ENCODE measurements at places on chromosomes 2 and 18. TPM values are rescaled to one million over a fixed set of nuclear protein-coding genes. Genes with fewer than 3 reads are reported as not detected.

CNTNAP5 gene
- total RNA-seq, result 0.04 TPM

LOXL3 gene
- total RNA-seq, result 7.7 TPM

SCN1A gene
- 0.07 TPM for total RNA-seq

SCTR gene
- not detected for total RNA-seq

SRD5A2 gene
- total RNA-seq, result 0.04 TPM

FSHR gene
- total RNA-seq, result not detected

DLGAP1 gene
- 21.7 TPM for total RNA-seq

SLC16A14 gene
- 2.1 TPM for total RNA-seq

FAP gene
- not detected for total RNA-seq

TBR1 gene
- 0.37 TPM for total RNA-seq

MAL gene
- 0.80 TPM for total RNA-seq

FIGN gene
- total RNA-seq, result 6.5 TPM

CTDSP1 gene
- total RNA-seq, result 29.9 TPM

MSH6 gene
- total RNA-seq, result 152 TPM

HOXD4 gene
- total RNA-seq, result not detected

ORC4 gene
- total RNA-seq, result 57.3 TPM

EGR4 gene
- 0.04 TPM for total RNA-seq

ALK gene
- 0.21 TPM for total RNA-seq

MORN2 gene
- total RNA-seq, result 7.3 TPM

TTC21B gene
- total RNA-seq, result 22.5 TPM

NETO1 gene
- 15.9 TPM for total RNA-seq

TNFAIP6 gene
- total RNA-seq, result 0.28 TPM

ASXL2 gene
- total RNA-seq, result 10.0 TPM

DPYSL5 gene
- 3.8 TPM for total RNA-seq

CSRNP3 gene
- total RNA-seq, result 4.3 TPM

RNF125 gene
- 12.1 TPM for total RNA-seq

LPIN2 gene
- total RNA-seq, result 11.8 TPM

REEP1 gene
- 0.59 TPM for total RNA-seq

PAX8 gene
- not detected for total RNA-seq

WNT10A gene
- total RNA-seq, result 0.33 TPM

CCDC88A gene
- total RNA-seq, result 55.6 TPM

SMPD4 gene
- 68.8 TPM for total RNA-seq

UCN gene
- not detected for total RNA-seq

ZBTB7C gene
- total RNA-seq, result 0.38 TPM

GALNT1 gene
- total RNA-seq, result 93.4 TPM

POTEJ gene
- total RNA-seq, result not detected

COBLL1 gene
- total RNA-seq, result 2.6 TPM

RAB6D gene
- total RNA-seq, result not detected

SLC23A3 gene
- not detected for total RNA-seq

TUBB8B gene
- 0.17 TPM for total RNA-seq

CAPG gene
- total RNA-seq, result 268 TPM

KHK gene
- total RNA-seq, result 3.3 TPM

IL1RL2 gene
- total RNA-seq, result not detected

TRIM43 gene
- not detected for total RNA-seq

GALR1 gene
- 0.17 TPM for total RNA-seq

KIAA1328 gene
- 2.8 TPM for total RNA-seq

LRRTM4 gene
- 5.7 TPM for total RNA-seq

CPO gene
- total RNA-seq, result 2.4 TPM

IGFBP2 gene
- total RNA-seq, result 848 TPM

TUBA3E gene
- total RNA-seq, result not detected

VWC2L gene
- not detected for total RNA-seq

ARHGAP25 gene
- total RNA-seq, result 4.1 TPM

ERBB4 gene
- total RNA-seq, result 5.7 TPM

UGT1A7 gene
- not detected for total RNA-seq

KCNIP3 gene
- total RNA-seq, result 0.48 TPM

LCT gene
- not detected for total RNA-seq

WNT6 gene
- total RNA-seq, result not detected
